Activated T-cell treated with anti-CD3 and anti-CD28 coated beads for 48 hours (primary cell): ENCODE measurements at places on chromosomes 1 and 21.

- DNase-seq = no peak
Measured at GRCh38 chr1:246214708-246215509, 292.2 kb downstream of the SMYD3 start.

DNA sequence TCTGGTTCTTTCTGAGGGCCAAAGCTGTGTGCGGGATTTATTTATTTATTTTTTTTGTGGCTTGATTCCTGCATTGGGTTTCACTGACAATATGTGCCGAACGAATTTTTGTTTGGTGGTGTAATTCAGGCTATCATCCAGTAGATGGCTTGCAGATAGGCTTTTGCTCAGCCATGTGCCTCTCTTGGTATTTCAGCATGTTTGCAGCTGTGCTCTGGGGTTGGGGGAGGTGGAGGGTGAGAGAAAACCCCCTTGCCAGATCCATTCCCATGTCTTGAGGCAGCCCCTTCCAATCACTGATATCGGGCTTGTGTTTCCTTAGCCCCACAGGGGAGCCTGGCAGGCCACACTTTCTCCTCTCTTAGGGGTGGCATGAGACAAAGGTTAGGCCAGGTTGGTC lies 302.4 kb downstream of the PTGER3 start:
- DNase-seq = no peak

- DNase-seq = no peak
Measured at GRCh38 chr1:32361308-32361673, 994 bp downstream of the FAM229A start.

GRCh38 chr1:245317217-245317616 lies 162.4 kb downstream of the KIF26B start:
- no peak for DNase-seq

DNA sequence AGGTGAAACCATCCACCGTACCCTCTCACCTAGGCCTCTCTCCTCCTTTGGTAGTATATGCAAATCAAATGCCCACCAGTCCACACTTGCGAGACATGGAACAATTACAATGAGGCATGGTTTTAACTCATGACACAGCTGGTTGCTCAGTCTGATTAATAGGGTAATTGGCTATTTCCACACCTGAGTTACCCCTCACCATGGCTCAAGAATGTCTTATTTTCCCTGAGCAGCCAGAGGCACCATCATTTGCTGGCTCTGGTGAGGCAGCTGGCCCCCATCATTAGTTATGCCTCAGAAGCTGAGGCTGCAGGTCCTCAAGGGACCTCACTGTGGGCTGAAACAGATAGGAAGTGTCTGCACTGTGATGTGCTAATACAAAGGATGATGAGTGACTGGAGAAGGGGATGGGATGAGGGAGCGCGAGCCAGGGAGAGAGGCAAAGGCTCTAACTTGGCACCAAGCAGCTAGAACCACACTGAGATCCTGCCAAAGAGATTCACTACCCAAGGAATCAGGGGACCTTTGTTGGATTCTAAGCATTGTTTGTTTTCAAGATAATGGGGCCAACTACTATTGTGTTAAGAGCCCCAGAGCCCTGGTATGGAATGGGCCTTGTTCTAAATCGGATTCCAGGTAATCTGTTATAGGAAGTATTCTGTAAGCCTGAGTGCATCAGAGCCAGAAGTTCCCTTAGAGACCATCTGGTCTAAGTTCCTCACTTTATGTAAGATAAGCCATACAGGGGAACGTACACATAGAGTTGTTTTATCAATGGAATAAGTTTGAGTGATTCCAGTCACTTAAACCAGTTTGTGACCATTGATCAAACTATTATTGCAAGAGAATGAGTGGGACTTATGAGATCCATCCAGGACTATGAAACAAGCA lies 80.0 kb upstream of the CNTN2 start:
- DNase-seq = no peak

DNA sequence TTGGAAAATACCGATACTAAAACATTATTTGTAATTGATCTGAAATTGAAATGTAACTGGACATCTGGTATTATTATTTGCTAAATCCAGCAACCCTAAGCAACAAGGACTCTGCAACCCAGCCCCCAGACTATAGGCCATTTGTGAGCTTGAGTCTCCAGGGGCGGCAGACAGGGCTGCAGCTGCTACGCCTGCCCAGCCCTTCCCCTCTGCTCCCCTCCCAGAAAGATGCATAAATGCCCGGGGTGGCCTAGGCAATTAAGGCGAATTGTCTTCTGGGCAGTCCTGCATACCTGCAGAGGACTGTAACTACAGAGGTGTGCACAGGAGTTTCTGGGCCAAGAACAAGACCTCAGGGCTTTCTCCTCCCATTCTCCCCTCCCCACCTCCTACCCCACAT lies 41.2 kb upstream of the LBR start:
- DNase-seq = no peak

DNA sequence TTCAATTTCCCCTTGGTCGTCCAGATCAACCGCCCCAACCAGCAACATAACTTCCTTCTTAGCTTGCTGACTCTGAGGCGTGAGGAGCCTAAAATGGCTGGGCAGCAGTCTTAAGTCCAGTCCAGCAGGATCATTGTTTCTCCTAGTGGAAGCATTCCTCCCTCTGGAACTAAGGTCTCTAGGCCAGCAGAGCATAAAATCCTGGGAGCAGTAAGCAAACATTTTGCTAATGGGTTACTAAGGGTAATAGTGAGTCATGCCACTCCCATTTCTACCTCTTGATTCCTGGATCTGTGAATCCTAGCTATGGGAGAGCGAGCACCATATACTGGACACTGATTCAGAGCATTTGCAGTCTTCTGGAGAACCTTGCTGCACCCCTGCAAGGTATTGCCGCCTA lies 59.9 kb downstream of the ADSS2 start:
- DNase-seq = no peak

DNA sequence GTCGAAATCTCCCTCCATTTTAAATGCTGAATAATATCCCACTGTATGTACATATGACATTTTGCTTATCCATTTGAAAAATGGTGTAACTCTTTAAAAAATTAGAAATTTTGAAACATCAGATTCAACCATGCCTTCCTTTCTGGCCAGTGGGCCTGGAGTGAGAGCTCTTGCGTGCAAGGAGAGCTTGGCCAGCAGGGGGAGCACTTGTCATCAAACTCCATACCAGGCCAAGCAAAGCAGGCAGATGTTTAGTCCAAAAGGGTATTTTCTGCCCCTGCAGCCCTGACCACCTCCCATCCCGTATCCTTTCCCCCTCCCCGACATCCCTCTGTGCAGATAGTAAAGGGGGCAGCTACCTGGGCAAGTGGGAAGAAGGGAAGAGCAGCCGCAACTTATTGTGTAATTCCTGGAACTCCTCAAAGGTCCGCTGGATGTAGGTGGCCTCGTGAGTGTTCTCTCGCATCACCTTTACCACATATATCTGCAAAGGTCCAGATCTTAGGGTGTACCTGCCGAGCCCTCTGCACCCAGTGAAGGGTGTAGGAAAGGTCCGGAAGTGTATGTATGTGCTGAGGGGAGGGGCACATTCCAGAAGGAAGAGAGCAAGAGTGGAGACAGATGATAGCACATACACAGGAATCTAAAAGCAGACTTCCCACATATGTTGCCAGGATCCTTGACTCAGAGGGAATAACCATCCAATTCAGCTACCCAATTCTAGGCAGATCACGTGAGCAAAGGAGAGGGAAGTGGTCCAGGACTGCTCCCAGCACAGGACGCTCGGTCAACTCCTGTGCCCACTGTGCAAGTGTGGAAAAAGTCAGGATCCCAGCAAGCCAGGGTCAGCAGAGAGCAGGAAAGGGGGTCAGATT lies 19.9 kb upstream of the PPP1R15B start:
- peak; percentile 66 for DNase-seq

DNA sequence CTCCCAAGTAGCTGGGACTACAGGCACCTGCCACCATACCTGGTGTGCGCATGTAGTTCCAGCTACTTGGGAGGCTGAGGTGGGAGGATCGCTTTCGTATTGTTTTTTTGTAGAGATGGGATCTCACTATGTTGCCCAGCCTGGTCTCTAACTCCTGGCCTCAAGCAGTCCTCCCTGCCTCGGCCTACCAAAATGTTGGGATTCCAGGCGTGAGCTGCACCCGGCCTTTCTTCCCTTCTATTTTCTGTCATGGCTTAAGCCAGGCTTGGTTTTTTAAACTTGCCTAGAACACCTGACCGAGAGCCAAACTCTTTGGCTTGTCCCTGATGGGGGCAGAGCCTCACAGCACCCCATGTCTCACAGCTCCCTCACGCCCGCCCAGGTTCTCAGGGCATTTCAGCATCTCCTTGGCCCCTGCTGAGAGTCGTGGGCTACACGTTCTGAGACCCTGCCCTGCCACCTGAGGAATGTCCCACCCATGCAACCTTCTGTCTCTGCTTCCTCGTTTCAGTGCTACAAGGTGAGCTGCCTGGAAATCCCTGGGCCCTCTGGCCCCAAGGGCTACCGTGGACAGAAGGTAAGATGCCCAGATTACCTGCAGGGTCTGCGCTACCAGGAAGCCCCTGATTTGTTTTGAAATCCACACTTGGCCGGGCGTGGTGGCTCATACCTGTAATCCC lies 15.7 kb downstream of the COL6A2 start:
- no peak for DNase-seq

DNA sequence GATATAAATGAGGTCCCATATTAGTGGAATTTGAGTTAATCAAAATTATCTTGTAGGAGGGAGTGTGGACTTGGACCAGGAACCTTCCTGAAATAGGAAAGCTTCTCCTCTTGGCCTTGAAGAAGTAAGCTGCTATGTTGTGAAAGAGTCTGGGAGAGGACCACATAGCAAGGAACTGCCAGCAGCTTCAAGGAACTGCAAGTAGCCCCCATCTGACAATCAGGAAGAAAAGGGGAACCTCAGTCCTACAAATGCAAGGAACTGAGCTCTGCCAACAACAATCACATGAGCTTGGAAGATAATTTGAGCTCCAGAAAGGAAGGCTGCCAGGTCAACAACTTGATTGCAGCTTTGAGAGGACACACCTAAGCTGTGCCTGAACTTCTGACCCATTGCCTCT lies 8.2 kb upstream of the PRMT6 start:
- DNase-seq = no peak

DNA sequence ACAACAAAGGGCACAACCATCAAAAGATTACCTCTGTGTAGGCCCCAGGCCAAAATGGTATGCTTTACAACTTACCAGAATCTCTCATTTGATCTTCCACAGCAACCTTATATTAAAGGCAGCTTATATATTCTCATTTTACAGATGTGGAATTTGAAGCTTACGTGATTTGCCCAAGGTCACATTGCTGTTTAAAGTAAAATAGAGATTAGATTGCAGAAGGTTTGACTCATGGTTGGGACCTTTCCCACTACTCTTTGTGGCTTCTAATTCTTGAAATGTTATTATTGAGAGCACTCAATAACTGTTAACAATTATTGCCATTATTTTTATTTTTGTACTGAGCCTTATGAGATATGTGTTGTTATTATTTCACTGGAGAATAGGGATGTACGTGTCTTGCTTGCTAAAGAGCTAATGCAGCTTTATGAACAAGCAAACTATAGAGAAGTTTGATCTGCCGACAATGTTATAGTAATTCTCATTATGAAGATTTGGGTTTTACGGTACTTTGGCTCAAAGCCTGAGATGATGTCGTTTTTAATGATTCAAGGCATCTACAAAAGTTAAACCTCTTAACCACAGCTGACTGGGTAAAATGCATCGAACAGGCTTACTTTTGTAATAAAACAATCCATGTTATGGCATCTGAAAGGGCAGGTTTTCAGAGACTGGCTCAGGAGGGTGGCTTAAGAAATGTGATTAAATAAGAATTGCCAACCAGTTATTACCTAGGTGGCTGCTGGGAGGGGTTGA lies 43.3 kb upstream of the TSNAX start:
- DNase-seq = no peak

DNA sequence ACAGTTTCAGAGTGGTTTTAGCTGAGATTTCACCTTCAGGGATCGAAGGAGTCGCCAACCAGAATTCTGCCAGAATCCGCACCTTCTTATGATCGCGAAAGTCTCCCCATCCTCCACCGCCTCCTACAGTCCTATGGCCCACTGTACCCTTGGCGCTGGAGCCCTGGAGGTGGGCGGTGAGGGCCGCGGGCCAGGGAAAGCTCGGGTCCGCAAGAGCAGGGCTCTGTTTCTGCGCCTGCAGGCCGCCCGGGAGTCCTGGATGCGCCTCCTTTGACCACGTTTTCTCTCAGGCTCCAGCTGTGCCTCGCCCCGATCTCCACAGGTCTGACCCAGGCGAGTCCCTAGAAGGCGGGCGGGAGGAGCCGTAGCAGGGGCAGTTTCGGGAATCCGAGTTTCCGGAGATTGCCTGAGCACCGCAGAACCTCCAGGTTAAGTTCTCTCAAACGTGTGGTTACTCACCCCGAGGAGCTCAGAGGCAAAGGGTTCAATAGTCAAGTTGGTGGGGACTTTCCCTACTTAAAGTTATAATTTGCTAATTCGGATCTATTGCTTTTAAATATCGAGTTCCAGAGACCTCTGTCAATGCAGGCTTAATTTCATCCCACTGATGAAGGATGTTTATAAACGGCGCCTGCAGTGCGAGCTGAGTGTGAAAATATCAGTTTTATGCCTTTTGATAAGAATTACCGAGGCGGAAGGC lies 3.2 kb upstream of the LHX8 start:
- DNase-seq = no peak

DNA sequence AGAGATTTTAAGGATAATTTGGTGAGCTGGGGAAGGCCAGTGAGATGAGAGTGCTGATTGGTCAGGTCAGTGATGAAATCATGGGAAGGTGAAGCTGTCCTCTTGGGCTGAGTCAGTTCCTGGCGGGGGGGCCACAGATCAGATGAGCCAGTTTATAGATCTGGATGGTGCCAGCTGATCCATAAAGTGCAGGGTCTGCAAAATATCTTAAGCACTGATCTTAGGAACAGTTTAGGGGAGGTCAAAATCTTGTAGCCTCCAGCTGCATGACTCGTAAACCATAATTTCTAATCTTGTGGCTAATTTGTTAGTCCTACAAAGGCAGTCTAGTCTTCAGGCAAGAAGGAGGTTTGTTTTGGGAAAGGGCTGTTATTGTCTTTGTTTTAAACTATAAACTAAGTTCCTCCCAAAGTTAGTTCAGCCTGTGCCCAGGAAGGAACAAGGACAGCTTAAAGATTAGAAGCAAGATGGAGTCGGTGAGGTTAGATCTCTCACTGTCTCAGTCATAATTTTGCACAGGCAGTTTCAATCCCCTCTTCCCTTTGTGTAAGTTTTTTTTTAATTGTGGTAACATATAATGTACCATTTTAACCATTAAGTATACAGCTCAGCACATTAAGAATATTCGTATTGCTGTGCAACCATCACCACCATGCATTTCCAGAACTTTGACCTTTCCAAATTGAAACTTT lies 39.4 kb downstream of the PTAFR start:
- DNase-seq = no peak

- no peak for DNase-seq
Measured at GRCh38 chr1:30258876-30259275, 464.5 kb downstream of the MATN1 start.

DNA sequence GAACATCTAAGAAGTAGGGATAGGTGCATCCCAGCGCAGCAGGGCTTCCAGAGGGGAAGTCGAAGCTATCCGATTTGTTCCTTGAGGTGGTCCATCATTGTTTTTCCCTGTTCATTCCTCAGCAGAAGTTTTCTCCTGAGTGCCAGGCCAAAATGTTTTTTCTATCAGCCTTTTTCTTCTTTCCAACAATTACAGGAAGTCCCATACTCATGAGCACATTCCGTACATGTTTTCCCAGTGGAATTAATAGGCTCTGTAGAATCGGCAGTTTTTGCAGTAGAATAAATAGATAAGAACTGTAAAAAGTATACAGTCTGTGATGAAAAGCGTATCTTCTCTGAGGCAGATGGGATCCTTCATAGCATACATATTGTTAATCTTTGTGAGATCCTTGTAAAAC lies 24.8 kb downstream of the CD101 start:
- DNase-seq = no peak

GRCh38 chr1:70947835-70948234 lies 99.8 kb downstream of the PTGER3 start:
- DNase-seq = no peak
